ENCODE measurements at places on chromosomes 6 and 20.

- DNase-seq, result peak; percentile 20
Observed at GRCh38 chr6:116511424-116512110, at the start of gene CALHM5. Gene CALHM5 (plus strand): TSS chr6:116511639. CDS start chr6:116511697, 58 bp downstream.

DNA sequence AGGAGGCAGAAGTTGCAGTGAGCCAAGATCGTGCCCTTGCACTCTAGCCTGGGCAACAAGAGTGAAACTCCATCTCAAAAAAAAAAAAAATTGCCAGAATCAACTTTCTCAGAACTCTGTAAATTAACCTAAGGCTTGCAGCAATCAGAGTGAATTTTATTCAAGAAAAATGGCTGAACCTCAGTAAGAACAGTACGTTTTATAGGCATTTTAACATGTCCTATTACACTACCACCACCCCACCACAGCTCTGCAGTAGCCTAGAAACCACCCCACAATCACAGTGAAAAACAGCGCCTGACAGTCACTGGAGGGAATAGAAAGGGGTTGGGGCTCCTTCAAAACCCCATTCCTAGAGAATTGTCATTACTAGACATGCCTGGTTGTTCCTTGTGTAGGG, 16.4 kb upstream of the BTN1A1 start:
- DNase-seq, result no peak

- DNase-seq, result peak; percentile 18
Observed at GRCh38 chr6:4961322-4962168, 42.3 kb downstream of the RPP40 start.

DNA sequence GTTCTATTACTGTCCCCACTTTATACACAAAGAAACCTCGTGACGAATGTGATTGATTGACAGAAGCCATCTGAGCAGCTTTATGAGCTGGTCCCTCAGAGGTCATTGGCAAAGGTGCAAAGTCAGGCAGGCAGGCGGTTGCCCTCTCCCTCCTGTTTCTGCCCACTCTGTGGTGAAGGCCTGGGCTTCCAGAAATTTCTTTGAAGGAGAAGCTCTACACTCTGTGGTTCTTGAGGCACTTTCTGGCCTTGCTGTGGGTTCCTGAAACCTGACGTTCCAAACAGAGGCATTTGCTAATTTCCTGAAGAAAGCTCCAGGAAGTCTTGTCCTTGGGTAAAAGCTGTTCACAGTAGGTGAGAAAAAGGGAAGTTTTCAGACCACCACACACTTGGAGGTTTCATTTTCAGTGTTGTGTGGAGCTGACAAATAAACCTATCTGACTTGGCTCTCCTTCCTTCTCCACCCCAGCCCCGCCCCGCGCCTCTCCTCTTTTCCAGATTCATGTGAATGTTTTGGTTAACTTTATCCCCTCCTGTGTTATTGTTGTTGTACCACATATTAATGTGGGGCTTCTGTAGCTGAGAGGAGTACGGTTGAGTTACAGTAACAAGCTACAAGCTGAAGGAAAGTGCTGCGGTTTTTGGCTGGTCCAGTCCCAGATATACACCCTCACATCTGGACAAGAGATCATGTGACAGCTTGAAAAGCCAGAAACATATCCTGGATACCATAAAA, 274.1 kb downstream of the CLIC5 start:
- DNase-seq, result no peak

- DNase-seq, result peak; percentile 29
Observed at GRCh38 chr6:157107915-157108651, 215.2 kb downstream of the TMEM242 start.

DNA sequence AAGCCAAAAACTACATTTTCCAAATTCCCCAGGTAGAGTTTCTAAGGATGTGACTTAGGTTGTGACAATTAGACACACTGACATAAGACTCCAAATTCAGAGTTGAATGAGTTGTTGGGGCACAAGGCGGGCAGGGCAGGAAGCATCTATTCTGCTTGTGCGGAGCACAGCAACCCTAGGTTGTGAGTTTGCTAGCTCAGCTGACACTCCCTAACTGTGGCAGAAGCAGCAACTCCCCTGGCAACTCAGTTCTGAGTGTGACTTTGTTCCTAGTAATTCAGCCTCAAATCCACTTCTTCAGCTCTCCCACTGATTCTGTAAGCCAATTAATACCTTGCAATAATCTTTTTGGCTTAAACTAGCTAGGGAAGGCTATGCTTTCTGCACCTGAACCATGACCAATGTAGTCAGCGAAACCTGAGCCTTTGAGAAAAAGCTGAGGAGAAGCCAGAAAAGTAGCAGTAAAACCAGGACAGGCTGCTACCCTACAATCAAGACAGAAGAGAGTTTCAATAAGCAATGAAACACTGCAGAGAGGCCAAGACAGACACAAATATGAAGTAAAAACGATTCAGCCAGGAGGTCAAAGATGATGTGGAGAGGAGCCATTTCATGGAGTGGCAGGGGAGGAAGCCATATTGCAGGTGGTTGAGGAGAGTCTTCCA, 30.0 kb upstream of the PAQR8 start:
- no peak for DNase-seq

DNA sequence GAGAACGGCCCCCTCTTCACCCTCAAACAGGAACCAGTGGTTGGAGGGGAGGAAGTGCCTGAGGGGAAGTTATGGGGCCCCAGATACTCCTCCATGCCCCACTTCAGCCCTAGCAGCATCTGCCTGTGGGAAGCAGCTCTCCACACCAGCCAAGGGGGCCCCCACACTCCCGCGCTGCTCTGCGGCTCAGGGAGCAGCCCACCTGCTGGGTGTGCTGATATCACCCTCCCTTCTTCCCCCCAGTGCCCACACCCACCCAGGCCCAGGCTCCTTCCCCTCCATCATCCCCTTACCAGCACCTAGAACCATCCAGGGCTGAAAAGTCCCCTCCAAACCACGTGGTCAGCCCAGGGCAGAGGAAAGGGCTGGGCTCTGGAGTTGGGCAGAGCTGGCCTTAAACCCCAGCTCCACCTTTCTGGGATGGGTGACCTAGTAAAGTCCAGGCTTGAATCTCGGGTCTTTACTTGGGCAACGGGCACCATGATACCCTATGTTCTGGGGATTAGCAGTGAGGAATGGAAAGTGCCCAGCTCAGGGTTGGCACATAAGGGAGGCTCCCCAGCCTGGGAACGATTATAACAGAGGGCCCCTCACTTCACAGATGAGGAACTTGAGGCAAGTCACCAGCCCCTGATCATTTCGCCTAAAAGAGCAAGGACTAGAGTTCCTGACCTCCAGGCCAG, 663 bp downstream of the LST1 start:
- DNase-seq, result no peak

GRCh38 chr6:37122861-37123260, 47.1 kb upstream of the PIM1 start:
- no peak for DNase-seq

- DNase-seq, result peak; percentile 67
Observed at GRCh38 chr6:8085053-8085511, 17.3 kb downstream of the EEF1E1 start.

DNA sequence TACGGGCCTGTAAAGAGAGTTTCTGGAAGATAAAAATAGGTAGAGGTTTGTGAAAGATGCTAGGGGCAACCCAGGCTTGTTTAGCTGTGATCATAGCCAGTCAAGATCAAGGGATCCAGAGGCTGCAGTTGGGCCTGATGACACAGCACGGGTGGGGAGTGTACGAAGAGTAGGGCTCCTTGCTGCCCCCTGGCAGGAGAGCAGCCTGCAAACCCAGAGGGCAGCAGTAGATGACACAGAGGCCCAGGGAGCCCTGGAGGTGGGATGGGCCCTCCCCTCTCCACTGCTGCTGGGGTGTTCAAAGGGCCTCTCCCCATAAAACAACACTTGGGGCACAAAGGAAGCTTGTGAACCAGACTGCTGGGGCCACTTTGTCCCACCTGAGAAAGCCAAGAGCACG, 47.2 kb downstream of the VEGFA start:
- DNase-seq, result peak; percentile 61

DNA sequence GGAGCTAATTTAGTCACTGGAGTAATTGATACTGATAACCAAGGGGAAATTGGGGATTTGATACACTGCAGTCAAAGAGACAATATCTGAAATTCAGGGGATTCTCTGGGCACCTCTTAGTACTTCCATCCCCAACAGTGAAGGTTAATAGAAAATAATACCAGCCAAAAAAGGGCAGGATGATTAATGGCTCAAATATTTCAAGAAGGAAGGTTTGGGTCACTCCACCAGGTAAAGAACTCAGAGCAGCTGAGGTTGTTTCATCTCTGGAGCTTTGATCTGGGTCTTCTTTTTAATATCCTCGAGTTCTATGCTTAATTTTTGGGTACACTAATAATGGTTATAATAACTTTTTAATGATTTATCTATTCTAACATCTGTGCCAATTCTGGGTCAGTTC, 70.8 kb downstream of the CDKAL1 start:
- no peak for DNase-seq

GRCh38 chr6:29510746-29511300, 23.1 kb upstream of the MAS1L start:
- no peak for DNase-seq

- no peak for DNase-seq
Observed at GRCh38 chr6:13034316-13034715, 294.0 kb downstream of the TBC1D7 start.

DNA sequence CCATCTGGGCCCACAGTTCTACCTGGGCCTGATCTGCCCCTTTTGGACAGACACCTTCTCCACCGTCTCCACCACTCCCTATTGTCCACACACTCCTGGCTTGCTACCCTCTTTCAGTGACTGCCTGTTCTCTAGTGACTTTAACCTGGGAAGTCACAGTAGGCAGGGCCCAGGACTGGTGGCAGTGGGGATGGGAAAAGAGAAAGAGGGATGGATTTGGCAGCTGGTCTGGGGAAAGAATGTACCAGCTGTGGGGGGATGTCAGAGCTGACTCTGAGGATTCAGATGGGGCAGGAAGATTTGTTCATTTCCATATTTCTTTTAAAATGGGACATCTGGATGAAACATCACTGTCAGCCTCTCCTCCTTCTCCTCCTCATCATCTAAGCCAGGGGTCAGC, 85.5 kb downstream of the SULF2 start:
- no peak for DNase-seq
